Putamen (tissue), 1 donor: ENCODE measurements at places on chromosomes 7 and 10.

GRCh38 chr10:86366033-86366901 is at the start of gene GRID1:
Gene GRID1 (minus strand): TSS chr10:86366795.
- peak; percentile 87 for DNase-seq

DNA sequence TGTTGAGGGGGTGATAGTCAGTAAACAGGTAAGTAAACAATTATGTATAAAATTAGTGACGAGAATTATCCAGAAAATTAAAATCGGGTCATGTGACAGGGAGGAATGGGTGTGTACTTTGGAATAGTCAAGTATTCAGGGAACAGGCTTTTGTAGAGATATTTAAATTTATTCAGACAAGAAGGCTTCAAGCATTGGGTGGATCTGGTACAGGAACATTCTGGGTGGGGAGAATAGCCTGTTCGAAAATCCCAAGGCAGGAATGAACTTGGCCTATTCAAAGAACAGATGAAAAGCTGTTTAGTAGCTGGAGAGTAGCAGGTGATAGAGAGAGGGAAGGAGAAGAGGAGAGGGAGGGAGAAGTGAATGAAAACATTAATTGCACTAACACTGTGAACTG is 448.9 kb upstream of the FZD8 start:
- DNase-seq = no peak

DNA sequence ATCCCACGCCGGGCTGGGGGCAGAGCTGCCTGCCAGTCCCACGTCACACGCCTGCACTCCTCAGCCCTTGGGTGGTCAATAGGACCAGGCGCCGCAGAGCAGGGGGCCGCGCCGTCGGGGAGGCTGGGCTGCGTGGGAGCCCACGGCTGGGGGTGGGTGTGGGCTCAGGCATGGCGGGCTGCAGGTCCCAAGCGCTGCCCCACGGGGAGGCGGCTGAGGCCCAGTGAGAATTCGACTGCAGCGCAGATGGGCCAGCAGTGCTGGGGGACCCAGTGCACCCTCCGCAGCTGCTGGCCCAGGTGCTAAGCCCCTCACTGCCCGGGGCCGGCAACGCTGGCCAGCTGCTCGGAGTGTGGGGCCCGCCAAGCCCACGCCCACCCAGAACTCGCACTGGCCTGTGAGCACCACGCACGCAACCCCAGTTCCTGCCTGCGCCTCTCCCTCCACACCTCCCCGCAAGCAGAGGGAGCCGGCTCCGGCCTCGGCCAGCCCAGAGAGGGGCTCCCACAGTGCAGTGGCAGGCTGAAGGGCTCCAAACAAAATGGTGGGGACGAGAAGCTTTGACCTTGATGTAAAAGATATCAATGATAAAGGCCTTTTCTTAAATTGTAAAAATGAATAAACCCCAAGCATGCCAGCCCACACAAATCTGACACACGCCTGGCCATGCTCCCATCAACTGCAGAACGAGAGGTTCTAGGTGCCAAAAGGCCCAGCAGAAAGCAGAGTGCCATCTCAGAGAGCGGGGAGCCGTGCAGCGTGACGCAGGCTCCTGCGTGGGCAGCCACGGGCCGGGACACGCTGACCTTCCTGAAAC is 255.5 kb downstream of the MAD1L1 start:
- no peak for DNase-seq

DNA sequence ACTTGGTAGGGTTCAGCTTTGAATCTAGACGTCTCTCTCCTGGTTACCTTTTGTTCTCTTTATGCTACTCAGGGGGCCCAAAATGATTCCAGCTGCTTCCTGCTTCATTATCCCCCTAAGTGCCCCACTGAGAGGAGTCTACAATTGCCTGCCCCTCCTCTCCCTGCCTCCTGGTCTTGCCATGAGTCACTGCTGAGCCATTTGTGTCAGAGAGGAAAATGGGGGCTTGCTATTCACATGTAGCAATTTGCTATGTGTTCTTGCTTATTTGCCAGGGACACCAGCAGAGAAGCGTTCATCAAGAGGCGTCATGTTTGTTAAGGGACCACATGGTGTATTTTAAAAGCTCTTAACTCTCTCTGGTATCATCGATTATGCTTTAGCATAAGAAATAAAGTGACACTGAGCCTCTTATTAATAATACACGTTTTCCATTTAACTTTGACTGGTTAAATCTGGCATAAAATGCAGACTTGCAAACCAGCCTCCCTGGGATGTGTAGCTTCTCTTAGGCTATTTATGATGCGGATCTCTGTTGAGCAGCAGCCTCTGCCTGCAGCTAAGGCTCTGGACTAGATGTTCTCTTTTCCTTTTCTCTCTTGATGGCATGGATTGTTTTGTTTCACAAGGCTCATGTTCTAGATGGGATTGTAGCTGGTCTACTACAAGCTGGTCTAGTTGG is 239.3 kb downstream of the AUTS2 start:
- no peak for DNase-seq

DNA sequence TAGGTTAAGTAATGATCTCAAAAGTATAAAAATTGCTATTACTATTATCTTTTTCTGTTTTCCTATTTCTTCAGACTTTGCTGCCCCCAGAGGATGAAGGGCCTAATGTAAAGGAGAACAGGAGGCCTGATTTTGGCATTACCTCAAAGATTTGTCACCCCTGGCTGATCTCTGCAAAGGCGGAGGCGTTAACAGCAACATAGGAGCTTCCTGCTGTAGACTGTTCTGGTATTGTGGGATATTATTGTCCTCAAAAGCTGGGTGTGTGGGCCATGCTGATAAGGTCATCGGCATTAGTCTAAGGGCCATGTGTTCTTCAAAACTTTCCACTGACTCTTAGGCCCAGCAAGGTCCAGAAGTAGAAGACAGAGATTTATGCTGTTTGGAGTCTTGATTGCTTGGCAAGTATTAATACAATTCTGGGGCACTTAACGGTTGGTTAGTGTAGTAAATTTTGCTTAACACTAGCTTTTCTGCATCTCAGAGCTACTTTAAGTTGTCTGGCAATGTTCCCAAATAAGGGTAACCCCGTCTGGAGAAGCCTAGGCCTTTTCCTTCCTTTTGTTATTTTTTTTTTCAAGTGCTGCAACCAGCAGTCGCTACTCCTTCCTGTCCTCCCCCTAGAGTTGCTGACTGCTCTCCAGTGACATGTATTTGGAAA is 14.0 kb upstream of the ENTPD1 start:
- peak; percentile 20 for DNase-seq

- DNase-seq = peak; percentile 3
Measured at GRCh38 chr7:121832347-121832746, 40.6 kb upstream of the PTPRZ1 start.

GRCh38 chr10:11015446-11015934 is 2.2 kb upstream of the CELF2 start:
- no peak for DNase-seq

- DNase-seq = no peak
Measured at GRCh38 chr10:35420044-35420443, 83.7 kb downstream of the CCNY start.

- no peak for DNase-seq
Measured at GRCh38 chr7:93011351-93012294, 106.2 kb downstream of the SAMD9 start.

DNA sequence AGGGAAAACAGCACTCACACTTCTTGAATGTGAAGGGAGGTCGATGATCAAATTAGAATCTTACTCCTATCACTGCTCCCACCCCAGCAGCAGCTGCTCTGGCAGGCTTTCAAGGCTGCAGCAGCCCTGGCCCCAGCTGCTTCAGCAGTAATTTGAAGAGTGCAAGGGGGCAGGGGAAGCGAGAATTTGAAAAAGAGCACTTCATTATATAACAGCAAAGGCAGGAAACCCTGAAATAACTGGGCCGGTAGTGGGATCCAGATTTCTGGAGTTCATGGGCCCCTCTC is 44.9 kb downstream of the MYPN start:
- DNase-seq = peak; percentile 26

DNA sequence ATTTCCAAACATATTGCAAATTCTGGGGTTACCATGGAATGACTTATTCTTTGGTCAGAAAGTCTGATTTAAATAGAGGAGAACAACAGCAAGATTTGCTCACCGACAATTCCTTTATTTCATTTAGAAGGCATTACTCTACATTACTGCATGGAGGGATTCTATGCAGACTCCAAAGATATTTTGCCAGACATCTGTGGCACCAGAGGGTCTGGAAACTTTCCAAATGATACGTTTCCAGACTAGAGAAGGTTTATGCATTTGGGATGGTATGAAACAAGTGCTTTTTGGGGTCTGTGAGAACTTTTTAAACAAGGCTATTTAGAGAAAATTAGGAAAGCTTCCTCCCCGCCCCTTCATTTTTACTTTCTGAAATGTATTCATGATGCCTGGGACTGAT is 125.3 kb downstream of the SAMD9 start:
- DNase-seq = no peak

- no peak for DNase-seq
Measured at GRCh38 chr7:44391746-44392617, 66.6 kb upstream of the CAMK2B start.

- DNase-seq = no peak
Measured at GRCh38 chr10:9028231-9028630, 973.7 kb downstream of the GATA3 start.

GRCh38 chr10:84698989-84699388 is 370.6 kb downstream of the CCSER2 start:
- no peak for DNase-seq

DNA sequence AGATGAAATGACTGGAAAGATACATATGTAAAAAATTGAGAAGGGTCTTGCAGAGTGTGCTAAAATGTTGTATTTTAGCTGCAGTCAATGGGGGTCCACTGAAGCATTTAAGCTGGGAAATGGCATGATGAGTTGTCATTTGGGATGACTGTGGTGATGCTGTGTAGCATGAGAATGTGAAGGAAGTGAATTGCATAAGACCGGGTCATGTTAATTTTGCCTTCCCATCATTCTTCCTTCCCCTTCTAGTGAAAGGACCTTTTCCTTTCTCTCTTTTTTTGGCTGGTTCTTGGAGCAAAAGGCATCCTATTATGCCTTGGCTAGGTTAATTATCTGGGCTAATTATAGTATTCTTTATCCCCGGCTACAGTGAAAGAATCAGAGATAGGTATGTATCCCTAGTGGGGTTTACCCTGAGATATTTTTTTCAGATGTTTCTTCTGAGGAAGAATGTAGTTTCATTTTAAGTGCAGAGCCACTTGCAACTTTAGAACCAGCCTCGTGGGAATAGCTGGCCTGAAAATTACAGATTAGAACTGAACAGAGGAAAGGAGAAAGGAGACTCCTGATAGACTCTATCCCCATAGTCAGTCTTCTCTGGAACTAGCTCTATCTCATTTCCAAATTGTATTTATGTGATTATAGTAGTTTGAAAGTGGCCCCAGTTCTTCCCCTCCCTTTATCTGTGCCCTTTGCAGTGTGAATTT is 93.6 kb downstream of the HGF start:
- DNase-seq = no peak
